Suprapubic skin (tissue), 4 donors: ENCODE measurements at places on chromosomes 7 and 10.
A peak's percentile ranks its signal among the peaks of the same experiment; 100 is the strongest.

GRCh38 chr7:76381814-76382213 is 23.0 kb upstream of the YWHAG start:
- H3K27me3 ChIP-seq, result no peaks in the 10 kb centered on the region
- peaks cover 19% of the 10 kb centered on the region for H3K4me1 ChIP-seq
- no peak for DNase-seq
- no peak overlapping the region for H3K27ac ChIP-seq
- no peaks in the 10 kb centered on the region for H3K36me3 ChIP-seq

GRCh38 chr10:116469437-116469836 is 41.8 kb downstream of the PNLIPRP3 start:
- no peaks in the 10 kb centered on the region for H3K27me3 ChIP-seq
- H3K4me1 ChIP-seq, result no peaks in the 10 kb centered on the region
- no peak overlapping the region for H3K27ac ChIP-seq

DNA sequence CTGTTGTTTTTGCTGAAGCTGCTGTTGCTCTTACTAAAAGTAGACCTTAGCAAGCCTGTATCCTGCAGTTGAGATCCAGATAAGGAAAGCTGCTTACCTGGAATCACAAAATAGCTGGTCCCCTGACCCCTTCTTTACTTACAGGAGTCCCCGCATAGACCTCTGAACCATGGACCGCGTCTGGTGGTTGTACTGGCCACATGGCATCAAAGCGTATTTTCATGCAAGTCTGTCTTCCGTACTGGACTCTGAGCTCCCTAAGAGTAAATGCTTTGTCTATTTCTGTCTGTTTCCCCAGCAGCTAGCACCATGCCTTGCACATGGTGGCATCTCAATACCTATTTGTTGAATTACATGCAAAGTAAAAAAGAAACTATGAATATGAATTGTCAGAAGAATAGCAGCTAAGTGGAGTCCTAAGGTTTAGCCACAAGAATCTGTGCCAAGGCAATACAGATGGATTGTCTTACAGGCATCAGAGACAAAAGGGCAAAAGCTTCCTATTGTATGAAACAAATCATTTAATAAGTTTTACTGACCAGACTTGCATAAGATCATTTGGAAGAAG is 159.2 kb downstream of the PAXIP1 start:
- H3K4me3 ChIP-seq, result no peak overlapping the region
- no peak overlapping the region for H3K27ac ChIP-seq
- no peak for DNase-seq
- no peaks in the 10 kb centered on the region for H3K4me1 ChIP-seq

GRCh38 chr10:58322072-58322834 is 12.6 kb upstream of the UBE2D1 start:
- H3K36me3 ChIP-seq, result no peaks in the 10 kb centered on the region
- no peak overlapping the region for H3K27ac ChIP-seq
- peaks cover 4% of the 10 kb centered on the region for H3K4me1 ChIP-seq
- no peaks in the 10 kb centered on the region for H3K27me3 ChIP-seq
- no peak for DNase-seq

DNA sequence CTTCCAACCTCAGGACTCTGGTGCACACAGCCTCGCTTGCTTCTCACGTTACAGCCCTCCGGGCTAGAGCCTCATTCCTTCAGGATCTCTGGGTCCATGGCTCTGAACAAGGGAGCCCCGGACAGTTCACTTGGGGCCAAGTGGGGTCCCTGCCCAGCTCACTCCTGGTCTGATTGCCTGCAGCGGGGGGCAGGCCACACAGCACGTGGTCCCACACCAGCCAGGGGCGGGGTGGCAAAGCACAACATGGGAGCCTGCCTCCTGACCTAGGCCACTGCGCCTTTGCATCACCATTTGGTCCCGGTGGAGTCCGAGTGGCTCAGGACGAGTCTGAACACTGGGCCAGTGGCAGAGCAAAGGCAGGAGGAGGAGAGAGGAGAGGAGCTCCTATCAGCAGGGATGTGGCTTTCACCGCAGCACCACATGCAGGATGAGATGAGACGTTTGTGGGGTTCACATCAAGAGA is 13.4 kb upstream of the CRYGN start:
- no peaks in the 10 kb centered on the region for H3K36me3 ChIP-seq
- DNase-seq, result no peak
- H3K27me3 ChIP-seq, result no peaks in the 10 kb centered on the region
- no peak overlapping the region for H3K4me3 ChIP-seq
- no peak overlapping the region for H3K27ac ChIP-seq
- peaks cover 2% of the 10 kb centered on the region for H3K4me1 ChIP-seq

DNA sequence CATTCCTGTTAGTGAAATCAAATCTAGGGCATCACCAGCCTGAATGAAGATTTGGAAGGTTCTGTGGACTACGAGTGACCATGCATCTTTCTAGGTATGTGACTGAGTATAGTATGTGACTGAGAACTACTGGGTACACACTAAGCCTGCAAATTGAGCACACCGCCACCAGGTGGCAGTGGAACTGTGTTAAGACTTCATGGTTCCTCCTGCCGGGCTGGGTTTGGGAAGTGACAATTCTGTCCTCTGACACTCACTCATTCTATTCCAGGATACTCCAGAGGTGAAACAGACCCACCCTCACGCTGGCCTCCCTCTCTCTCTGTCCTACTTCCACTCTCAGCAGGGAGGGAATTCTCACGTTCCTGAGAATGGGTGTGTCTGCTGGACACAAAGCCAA is 84.0 kb upstream of the TMEM248 start:
- H3K27me3 ChIP-seq, result no peaks in the 10 kb centered on the region
- no peak overlapping the region for H3K27ac ChIP-seq
- H3K36me3 ChIP-seq, result no peaks in the 10 kb centered on the region
- DNase-seq, result no peak
- no peaks in the 10 kb centered on the region for H3K4me1 ChIP-seq

DNA sequence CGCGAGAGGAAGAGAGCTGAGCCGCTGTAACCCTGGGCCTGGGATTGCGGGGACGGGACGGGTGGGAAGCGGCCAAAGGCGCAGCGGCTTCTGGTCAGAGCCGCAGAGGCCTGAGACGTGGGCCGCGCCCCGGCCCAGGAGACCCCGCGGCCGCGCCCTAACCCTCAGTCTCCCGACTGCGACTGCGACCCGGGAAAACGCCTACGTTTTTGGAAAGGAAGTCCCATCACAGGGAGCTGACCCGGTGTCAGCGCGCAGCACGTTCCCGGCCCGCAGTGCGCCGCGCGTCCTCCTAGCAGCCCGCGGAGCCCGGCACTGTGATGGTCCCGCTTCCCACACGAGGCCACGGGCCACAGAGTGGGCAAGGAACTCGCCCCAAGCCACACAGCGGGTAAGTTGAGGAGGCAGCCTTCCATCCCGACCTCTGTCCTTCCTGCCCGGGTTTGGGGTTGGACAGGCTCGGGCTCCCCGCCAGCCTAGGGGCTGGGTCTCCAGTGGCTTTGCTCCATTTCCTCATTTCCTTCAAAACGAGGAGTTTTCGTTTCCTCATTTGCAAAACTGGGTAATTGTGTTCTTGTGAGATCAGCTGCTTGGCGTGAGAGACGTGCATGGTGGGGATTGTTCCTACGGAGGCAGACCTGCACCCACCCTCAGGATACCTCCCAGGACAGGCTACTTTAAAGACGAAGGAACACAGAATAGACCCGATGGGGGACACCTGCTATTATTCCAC is 1.2 kb downstream of the GPNMB start:
- DNase-seq, result no peak
- peak overlapping the region; percentile 93 for H3K27ac ChIP-seq
- H3K36me3 ChIP-seq, result peaks cover 6% of the 10 kb centered on the region
- no peaks in the 10 kb centered on the region for H3K27me3 ChIP-seq
- peaks cover 44% of the 10 kb centered on the region for H3K4me1 ChIP-seq

DNA sequence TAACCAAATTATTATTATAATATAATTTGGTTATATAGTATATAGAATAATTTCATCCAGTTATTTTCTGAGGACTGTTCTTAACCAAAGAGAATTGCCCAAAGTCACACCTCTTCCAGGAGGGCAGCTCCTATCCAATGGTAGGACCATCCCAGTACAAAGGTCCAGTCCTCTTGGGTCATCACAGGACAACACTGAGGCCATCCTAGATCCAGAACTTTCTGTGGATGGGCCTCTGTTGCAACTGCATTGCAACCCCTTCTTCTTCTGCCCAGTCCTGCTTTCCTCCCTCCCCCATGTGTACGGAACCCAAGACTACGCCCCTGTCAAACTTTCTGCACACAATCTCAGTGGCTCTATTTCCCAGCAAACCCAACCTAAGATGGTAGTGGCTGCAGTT is 5.4 kb upstream of the HABP2 start:
- DNase-seq, result no peak
- peaks cover 6% of the 10 kb centered on the region for H3K4me1 ChIP-seq
- no peak overlapping the region for H3K4me3 ChIP-seq
- H3K27ac ChIP-seq, result no peak overlapping the region

DNA sequence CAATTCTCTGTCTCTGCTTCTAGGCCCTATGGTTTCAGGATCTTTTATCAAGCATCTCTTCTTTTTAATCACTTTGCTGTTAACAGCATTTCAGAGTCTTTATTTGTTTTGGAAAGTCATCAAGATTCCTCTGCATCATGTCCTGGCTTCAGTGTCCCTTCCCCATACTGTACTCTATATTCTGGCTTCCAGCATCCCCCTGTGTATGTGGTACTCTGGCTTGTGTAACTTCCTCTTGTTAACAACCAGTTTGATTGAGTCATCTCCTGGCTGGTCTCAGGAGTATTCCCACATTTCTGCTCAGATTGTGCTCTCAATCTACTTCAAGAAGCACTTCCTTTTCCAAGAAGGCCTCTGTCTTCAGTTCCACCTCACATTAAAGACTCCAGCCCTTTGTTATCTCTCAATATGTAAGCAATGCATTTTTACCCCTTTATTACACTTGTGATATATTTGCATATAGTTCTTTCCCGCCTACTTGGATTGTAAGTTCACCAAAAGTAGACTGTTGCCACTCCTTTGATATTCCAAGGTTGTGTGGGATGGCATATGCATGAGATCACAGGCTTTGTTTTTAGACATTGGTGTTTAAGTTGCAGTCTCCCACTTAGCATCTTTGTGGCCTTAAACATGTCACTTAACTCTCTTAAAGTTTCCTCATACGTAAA is 15.1 kb upstream of the ATE1 start:
- no peak for DNase-seq
- H3K27me3 ChIP-seq, result no peaks in the 10 kb centered on the region
- H3K36me3 ChIP-seq, result no peaks in the 10 kb centered on the region

- no peak for DNase-seq
- no peaks in the 10 kb centered on the region for H3K36me3 ChIP-seq
- no peaks in the 10 kb centered on the region for H3K4me1 ChIP-seq
- no peak overlapping the region for H3K27ac ChIP-seq
- H3K4me3 ChIP-seq, result no peak overlapping the region
These were observed 66.2 kb downstream of the LOXL4 start for GRCh38 chr10:98201760-98202159.

GRCh38 chr10:34539533-34540315 is 275.4 kb downstream of the PARD3 start:
- no peaks in the 10 kb centered on the region for H3K27me3 ChIP-seq
- H3K27ac ChIP-seq, result peak overlapping the region; percentile 44
- no peak for DNase-seq
- H3K4me3 ChIP-seq, result peak overlapping the region; percentile 33
- no peaks in the 10 kb centered on the region for H3K36me3 ChIP-seq
- H3K4me1 ChIP-seq, result peaks cover 19% of the 10 kb centered on the region

DNA sequence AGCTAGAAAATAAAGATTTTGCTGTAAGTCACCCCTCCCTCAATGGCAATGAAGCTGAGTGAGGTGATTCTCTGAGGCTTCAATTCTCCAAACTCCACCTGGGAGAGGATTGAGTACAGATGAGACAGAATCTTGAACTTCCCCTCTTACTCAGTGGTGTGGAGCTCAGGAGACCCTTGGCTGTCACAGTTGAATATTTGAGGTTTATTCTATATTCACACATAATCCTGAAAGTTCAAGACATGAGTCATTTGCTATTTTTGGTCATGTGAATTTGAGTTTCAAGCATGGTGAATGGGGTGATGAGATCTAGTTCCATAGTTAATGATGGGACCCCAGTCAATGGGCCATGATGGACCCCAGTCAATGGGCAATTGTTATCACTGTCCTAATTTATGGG is 13.9 kb upstream of the TECTB start:
- no peak overlapping the region for H3K27ac ChIP-seq
- no peak for DNase-seq
- no peaks in the 10 kb centered on the region for H3K4me1 ChIP-seq
- no peak overlapping the region for H3K4me3 ChIP-seq
- no peaks in the 10 kb centered on the region for H3K27me3 ChIP-seq

GRCh38 chr7:12518920-12519681 is 51.4 kb upstream of the SCIN start:
- no peaks in the 10 kb centered on the region for H3K4me1 ChIP-seq
- H3K36me3 ChIP-seq, result no peaks in the 10 kb centered on the region
- H3K4me3 ChIP-seq, result no peak overlapping the region
